HEK293T (cell line): ENCODE measurements at places on chromosomes 6 and 20.

DNA sequence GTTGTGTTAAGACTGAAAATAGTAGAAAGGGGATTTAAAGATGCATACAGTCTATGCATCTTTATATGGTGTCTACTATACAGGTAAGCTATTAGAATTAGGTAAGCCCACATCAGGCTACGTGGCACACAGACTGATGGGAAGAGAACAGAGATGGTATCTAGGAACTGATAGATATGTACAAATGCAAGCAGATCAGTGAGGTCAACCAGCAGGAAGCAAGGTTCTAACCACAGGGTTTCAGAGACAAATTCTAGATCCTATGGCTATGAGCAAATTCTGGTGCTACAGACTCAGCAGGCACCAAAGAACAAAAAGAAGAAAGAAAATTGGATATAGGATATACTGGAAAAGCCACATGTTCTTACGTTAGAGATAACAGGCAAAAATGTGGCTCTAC lies 110.6 kb downstream of the TRDN start:
- DNase-seq = no peak

DNA sequence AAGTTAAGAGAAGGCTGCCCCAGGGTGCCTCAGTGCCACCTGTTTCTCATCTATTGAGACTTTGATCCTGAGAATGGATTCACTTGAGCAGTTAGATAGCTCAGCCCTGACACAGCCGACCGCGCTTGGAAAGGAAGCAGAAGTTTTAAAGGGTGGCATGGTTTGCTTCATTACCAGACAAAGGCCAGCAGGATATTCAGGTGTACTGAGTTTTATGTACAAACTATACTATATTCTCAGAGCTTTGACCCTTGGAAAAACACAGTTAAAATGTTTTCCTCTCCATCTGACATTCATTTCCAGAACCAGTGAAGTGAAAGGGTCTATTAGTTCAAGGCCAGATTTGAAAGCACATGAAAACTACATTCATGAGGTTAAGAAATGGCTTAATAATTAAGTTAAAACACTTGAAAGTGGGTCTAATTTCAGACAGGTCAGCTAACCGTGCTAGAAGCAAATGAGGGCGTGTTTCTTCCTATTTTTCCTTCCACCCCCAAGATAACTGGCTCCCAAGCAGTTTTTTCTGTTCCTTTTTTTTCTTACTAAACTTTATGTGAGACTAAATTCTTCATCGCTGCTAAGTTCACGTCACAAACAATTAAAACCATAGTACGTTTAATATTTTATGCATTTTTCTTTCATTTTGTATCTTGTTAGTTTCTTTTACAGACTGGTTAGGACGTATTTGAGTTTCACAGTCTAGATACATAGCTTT lies 385.3 kb upstream of the SOX4 start:
- DNase-seq = no peak

DNA sequence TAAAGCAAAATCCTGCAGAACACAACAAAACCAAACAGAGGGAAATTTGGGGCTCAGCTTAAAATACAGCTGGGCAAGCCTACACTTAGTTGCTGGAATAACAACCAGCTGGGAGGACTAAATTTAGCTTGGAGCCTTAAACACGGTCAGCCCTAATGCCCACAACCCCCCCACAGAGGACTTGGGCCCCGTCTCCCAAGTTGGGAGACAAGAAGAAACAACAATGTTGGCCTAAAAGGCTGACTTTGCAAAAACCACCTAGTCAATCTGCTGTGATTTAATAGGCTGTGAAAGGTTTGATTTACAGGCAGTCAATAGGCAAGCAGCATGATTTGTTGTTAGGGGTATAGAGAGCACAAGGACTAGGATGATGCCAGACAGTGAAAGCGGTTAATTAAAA lies 40.3 kb upstream of the ARMC2 start:
- no peak for DNase-seq

- no peak for DNase-seq
Measured at GRCh38 chr6:26312501-26313397, 52.2 kb upstream of the BTN3A2 start.

DNA sequence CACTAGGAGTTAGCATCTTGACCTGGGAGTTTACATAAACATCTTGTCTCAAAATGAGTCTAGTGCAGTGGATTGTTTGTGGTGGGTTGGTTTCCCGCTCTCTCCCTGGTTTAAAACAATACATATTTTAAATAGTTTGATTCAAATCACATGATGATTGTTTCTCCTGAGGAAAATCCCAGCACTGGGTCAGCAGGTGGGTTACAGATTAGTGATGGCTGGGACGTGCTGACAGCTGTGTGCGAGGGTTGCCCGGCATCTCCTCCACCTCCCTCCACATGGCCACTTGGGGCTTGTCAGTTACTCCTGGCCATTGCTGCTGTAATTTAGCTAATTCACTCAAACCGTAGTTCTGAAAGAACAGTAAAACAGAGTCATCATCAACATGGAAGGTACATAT lies 306.4 kb upstream of the CITED2 start:
- no peak for DNase-seq

- DNase-seq = no peak
Measured at GRCh38 chr6:27174958-27175357, 72.5 kb upstream of the PRSS16 start.

GRCh38 chr20:10398834-10399369 lies 35.1 kb downstream of the MKKS start:
- no peak for DNase-seq

DNA sequence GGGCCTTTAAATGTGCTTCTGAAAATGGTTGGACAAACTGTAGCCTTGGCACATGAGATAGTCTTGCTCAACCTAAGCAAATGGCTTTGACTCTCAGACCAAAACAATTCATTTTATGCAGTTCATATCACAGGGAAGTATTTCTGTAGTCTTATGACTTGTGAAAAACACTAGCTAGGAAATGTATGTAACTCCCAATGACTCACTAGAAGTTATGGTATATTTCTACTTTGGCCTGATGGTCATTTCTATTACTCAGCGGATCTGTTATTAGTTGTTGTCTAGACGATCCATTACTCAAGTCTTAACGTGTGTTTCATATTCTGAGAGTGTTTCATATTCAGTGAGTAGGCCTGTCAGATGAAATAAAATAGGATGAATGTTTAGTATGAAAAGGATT lies 1333.5 kb downstream of the KHDRBS2 start:
- DNase-seq = no peak

DNA sequence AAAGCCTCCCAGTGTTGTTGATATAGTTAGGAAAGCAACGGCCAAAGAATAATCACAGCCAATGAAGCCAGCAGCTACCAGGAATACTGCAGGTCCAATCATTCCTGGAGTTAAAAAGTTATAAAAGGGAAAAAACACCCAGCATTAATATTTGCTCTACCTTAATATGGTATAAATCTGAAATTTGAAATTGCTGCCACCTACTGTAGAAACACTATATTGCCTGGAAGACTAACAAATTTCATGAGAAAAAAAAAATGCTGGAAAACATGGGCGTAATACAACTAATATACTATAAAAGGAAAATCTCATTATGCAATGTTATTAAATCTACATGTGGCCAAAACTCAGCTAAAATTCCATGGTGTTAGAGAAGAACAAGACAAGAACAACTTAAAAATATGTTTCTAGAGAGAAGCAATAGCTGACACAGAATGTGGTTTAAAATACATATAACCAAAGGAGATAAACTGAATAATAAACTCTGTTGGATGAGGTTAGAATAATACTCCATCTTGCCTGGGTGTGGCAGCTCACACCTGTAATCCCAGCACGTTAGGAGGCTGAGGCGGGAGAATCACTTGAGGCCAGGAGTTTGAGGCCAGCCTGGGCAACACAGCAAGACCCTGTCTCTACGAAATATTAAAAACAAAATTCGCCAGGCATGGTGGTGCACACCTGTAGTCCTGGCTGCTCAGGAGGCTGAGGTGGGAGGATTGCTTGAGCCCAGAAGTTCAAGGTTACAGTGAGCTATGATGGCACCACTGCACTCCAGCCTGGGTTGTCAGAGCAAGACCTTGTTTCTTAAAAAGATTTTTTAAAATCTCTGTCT lies 43.1 kb downstream of the SLC17A5 start:
- no peak for DNase-seq

DNA sequence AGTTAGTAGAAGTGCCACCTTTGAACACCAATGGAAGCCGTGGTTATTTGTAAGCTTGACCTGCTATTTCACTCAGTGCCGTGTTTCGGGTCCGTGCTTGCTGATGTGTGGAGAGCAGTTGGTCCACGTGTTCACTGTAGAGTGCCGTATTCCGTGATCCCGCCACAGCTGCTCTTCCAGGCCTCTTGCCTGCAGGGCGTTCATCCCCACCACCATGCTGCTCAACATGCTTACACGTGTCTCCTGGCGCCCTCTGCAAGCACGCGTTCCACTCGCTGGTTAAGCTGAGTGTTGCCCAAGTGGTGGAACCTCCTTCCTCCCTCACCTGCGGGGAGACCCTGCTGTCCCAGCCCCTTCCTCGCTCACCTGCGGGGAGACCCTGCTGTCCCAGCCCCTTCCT lies 28.0 kb upstream of the DACT2 start:
- DNase-seq = no peak

DNA sequence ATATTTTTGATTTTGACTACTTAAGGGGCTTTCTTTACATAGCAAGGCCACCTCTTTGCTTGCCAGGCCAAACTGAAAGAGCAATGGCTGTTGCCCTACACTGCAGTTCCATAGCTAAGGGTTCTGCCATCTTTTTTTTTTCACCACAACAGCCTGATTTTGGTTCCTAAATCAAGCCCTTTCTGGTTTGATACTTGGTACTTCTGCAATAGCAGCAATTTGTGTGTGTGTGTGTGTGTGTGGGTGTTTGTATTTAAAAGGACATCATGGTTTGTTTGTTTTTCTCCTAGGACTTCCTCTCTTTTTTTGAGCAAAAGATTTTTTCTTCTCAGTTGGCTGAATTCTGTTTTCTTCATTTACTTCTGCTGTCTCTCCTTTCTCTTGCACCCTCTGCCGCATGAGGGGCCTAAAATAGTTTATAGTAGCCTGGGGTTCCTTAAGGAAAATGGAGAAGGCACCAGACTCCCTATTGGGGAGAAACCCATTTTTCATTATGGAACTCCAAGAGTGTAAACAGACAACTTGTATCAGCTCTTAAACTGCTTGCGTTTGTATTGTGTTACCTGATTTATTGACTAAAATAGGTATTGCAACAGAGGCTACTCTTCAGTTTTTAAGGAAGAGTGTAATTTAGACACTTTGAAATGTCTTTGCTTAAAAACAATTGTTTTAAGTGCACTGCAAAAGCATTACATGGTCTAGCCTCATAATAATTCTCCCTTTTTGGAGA lies 12.2 kb upstream of the GCLC start:
- no peak for DNase-seq

DNA sequence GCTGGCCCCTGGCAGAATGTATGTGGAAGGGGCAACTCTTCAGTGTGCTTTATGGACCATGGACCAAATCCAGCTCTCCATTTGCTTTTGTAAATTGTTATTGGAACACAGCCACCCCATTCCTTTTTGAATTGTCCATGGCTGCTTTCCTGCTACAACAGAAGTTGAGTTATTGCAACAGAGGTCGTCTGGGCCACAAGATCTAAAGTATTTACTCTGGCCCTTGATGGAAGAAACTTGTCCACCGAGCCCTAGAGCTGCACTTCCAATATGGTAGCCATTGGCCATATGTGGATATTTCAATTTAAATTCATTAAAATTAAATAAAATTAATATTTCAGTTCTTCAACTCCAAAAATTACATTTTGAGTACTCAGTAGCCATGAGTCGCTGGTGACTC lies 543.5 kb downstream of the PTPRT start:
- DNase-seq = no peak
